ENCODE measurements at places on chromosomes 1 and 21.

DNA sequence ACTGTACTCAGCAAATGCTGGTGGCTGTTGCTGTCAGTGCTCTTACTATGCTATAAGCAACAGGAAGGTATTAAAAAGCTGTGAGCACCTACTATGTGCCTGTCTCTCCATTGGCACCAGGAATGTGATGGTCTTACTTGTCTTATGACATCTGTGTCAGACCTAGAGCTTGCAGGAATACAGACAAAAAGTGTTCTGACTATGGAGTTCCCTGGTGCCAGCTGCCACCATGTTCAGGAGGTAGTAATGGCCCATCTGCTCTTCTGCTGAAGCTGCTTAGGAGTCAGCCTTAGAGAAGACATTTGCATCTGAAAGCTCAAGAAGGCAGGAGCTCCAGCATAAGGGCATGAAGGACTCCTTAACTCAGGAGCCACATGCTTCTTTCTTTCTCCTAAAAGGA, 52.3 kb downstream of the MAB21L3 start:
- DNase-seq = no peak

DNA sequence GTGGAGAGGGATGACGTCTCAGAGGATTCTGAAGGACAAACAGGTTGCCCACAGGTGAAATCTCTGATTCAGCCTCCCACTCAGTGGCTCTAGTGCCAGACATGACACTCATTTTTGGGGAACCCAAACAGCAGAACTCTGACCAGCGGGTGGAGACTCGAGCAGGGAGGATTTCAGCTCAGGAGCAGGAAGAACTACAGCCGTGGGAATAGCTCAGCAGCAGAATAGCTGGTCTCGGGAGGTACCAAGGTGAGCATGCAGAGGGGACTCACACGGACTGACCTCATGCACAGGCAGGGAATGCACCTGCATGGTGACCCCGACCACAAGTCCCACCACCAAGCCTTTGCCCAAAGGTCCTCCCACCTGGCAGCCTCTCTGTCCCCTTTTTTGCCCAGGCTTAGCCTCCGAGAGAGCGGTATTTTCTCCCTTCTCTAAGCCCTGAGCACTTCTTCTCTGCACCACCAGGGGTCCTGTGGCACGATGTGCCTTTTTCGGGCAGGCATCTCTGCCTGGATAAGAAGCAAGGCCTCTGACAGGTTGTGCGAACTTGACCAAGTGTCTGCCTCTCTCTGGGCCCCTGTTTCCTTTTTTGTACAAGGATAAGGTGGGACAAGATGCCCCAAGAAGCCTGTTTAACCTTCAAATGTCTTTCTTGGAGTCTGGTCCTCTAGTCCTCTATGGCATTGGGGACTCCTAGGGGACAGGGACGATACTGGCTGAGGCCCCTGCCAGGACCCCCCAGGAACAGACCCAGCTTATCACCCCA, 8.8 kb upstream of the FGR start:
- no peak for DNase-seq

GRCh38 chr21:36591326-36591970, 107.5 kb upstream of the SIM2 start:
- no peak for DNase-seq

DNA sequence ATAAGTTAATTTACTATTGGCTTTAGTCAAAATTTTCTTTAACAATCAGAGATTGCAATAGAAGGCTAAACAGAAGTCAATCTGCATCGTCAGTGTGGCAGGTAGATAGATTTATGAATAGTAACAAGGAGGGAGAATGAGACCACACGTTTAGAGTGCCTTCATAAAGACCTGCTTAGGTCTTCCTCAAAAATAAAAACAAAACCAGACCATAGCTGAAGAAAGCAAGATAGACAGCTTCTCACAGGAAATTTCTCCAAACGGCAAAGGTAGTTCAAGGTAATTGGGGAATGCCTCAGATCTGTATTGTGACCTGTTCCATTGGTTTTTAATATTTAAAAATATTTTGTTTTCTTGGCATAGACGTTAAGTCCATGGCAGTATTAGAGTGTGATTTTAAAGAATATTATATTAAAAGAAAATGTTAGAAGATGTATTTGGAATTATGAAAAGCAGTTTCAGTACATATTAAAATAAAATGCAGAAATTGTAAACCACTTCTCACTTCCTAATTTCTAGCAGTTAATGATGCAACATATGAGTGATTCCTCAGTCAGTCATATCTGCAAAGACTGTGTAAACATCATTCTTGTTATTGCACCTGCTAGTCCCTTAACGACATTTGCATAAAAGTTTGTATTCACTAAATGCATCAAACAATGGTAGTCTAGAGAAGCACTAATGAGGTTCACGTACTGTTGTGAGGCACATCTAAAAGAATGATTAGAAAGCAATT, 278.0 kb downstream of the HLX start:
- no peak for DNase-seq

DNA sequence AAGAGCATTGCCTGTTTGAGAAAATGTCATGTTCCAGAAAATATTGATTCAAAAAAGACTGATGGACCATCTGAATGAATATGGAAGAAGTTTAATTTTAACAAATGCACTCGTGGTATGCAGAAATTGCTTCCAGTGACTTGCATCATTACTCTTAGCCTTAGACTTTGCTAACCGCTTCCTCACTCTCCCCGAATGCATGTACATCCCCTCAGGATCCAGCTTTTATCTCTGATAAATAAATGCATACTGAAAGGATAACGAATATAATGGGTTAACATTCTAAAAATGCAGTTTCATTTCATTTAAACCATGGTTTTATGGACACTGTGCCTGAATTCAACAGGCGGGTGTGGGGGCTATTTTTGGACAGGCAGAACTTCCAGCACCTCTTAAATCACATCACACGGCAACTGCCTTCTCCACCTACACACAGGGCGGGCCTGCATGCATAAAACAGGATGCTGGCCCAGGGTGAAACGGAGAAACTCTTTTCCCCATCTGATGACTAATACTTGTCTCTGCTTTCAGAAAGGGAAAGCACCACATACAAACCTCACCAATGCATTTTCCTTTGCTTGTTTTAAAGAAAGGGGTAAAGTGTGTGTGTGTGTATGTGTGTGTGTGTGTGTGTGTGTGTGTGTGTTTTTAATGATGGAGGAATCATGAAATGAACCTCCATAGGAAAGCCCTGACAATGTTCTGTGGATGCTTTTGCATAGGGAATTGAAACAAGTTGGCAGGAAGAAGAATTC, 48.7 kb downstream of the SPAG17 start:
- DNase-seq = peak; percentile 83

Measured in skeletal muscle cell (primary cell).